ENCODE measurements at places on chromosomes 5 and 9. TPM values are rescaled to one million over a fixed set of nuclear protein-coding genes. Genes with fewer than 3 reads are reported as not detected.

DNA sequence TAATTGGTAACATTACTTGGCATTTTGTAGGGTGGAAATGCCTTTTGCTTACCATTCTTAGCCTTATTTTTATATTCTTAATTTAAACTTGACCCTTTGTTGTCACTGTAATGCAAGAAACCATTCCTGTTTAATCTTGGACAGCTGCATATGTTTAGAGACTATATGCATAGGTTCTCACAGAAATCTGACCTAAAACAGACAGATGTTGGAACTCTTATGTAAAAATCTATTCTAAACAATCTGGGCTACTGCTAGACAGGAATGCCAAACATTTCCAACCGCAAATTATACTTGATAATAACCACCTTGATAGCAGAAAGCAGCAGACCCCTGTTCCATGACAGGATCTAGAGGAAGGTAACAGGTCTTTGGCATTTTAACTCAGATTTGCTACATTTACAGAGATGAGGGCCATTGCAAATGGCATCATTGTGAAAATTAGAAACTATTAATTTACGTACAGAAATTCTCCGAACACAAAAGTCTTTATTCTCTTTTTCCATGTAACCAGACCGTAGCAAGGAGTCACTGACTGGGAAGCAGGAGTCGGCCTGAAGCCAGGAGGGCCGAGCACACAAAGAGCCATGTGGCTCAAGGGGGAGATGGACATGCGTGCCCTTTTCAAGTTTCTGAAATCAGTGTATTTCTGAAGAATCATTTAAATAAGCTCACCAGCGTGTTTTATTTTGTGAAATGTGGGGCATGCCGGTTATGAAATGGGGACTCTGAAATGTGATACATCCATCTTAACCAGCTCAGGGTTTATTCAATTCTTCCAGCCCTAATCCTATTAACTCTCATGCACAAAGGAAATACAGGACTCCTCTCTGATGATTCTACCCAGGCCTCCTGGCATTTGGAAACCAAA is 139.3 kb downstream of the AOPEP start:
- DNase-seq = peak; percentile 68

The PCDHGA3 gene
- total RNA-seq = 0.12 TPM

DNA sequence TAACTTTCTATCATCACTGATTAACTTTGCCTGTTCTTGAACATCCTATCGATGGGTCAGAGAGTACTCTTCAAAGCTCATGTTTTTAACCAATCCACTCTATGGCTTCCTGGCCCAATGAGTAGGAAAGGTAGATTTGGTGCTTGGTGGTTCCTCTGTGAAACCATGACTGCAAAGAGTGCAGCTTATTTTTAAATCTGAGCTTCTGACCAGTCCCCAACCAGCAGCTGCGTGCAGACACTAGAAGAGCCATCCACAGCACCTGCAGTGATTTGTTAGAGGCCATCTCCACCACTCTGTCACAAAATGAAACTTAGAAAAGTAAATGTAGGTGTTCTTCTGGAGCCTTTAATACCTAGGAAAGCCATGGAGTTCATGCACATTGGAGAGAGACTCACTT is 107.3 kb upstream of the WWC1 start:
- no peak for DNase-seq

The SH3RF2 gene
- 6.8 TPM for total RNA-seq

GRCh38 chr5:1105350-1106265 is 6.3 kb downstream of the SLC12A7 start:
- no peak for DNase-seq

The NMUR2 gene
- not detected for total RNA-seq

GRCh38 chr9:80873861-80874260 is 815.5 kb downstream of the TLE1 start:
- DNase-seq = peak; percentile 65

DNA sequence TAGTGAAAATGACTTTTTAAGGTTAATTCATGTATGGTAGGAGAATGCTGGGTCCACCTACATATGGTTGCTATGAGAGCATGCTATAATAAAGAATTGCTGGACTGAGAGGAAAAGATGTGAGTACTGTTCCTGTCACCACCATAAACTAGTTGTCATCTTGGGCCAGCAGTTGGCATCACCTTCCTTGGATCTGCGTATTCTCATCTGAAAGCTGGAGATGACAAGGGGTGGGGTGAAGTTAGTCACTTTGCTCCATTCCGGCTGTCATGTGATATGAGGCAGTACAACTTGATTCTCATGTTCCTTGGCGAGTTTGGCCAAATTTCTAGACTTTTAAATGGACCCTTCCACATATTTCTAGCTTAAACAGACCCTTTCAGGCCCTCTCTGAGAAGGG is 33.3 kb downstream of the PIP5K1B start:
- no peak for DNase-seq

- DNase-seq = no peak
Observed at GRCh38 chr9:72665421-72665820, 144.0 kb downstream of the TMC1 start.

The IFNK gene
- total RNA-seq = not detected

DNA sequence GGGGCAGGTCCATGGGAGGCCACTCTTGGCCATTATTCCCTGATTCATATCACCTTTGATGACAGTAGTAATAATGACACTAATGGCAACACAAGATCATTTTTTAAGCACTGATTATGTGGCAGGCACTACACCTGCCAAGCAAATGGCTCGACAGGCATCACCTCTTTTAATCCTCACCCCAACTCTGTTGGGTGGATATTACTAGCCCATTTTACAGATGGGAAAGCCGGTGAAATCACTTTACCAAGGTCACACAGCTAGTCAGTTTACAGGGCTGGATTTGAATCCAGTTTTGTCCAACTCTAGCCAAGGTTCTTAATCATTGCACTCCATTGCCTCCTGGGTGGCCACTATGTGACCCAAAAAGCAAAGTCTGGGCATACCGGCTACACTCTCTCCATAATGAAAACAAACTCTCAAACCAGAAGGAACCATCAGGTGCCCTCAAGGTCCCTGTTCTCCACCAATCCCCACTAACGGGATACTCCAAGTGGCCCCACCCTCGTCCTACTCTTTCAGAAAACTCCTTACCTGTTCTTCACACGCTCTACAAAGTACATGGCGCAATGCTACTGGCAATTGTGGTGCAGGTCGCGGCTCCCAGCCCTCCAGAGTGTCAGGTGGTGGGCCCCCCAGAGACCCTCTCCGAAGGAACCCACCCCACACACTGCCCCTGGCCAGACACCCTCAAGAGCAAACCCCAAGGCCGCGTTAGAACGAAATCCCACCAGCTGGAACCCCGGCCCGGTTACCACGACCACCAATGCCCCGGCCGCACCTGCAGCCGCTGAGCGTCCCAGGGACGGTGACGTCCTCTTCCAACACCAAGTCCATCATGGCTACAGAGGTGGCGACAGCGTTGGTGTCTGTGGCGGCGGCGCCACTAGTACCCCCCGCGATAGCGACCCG is 572 bp downstream of the CDK5RAP2 start:
- no peak for DNase-seq

The ADAMTSL1 gene
- total RNA-seq = 24.4 TPM

DNA sequence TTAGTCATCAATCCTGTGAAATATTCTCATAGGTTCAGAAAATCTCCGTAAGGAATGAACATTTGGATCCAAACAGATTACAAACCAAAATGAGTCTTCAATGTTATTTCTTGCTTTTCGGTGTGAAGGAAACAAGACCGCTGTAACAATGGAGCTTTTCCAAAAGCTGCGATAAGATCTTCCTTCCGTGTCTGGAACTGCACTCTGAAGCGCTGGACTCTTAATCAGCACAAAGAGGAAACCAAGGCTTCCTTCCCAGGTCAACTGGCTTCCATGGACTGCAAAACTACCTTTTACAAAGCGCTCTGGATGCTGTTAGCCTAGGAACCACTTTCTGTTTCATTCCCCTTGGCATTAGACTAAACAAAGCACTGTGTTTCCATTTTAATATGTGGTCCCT is 137.9 kb upstream of the BASP1 start:
- no peak for DNase-seq

- no peak for DNase-seq
Observed at GRCh38 chr5:146622391-146622790, 106.4 kb upstream of the GPR151 start.

The SHOC1 gene
- not detected for total RNA-seq

The C5 gene
- 8.4 TPM for total RNA-seq

GRCh38 chr5:86862093-86862492 is 244.4 kb downstream of the COX7C start:
- no peak for DNase-seq

DNA sequence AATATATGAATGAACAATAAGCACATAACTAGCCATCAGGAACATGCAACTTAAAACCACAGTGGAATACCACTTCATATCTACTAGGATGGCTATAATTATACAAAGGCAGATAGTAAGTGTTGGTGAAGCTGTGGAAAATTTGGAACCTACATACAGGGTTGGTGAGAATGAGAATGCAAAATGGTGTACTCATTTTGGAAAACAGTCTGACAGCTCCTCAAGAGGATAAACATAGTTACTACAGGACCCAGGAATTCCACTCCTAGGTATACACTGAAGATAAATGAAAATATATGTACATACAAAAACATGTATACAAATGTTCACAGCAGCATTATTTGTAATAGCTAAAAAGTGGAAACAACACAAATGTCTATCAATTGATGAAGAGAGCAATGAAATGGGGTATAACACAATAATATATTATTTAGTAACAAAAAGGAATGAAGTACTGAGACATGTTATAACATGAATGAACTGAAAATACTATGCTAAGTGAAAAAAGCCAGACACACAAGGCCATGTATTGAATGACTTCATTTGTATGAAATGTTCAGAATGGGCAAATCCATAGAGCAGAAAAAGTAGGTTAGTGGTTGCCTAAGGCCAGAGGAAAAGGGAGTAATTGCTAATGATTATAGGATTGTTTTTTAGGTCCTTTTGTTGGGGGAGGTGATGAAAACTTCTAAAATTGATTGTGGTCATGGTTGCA is 31.2 kb upstream of the CDK5RAP2 start:
- DNase-seq = peak; percentile 21

- DNase-seq = no peak
Observed at GRCh38 chr9:115777610-115778009, 376.0 kb upstream of the PAPPA start.

- DNase-seq = no peak
Observed at GRCh38 chr5:143446535-143447226, 43.2 kb upstream of the NR3C1 start.

DNA sequence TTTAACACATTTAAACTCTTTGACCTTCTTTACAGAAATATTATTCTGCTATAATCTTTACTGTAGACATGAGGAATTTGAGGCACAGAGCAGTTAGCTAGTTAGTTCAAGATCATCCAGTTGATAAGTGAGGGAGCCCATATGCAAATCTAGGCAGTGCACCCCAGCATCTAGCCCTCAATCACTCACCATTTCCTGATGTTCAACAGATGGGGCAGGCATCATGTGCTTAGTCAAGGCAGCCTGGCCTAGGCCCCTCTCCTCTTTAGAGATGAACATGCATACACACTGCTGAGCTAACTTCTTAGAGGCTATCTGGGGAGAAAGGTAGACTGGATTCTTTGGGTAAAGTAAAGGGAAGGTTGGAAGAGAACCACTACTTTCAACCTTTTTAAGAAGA is 206.8 kb upstream of the SLC24A2 start:
- DNase-seq = no peak

The TMEM215 gene
- total RNA-seq = not detected

The TRIM52 gene
- 5.4 TPM for total RNA-seq

DNA sequence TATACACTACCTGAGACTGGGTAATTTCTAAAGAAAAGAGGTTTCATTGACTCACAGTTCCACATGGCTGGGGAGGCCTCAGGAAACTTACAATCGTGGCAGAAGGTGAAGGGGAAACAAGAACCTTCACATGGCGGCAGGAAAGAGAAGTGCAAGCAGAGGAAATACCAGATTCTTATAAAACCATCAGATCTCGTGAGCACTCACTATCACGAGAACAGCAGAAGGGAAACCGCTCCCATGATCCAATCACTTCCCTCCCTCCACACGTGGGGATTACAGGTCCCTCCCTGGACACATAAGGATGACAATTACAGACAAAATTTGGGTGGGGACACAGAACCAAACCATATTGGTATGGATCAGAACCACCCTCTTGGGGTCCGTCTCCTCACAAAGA is 44.2 kb upstream of the SPIN1 start:
- no peak for DNase-seq

The DCTN3 gene
- 213 TPM for total RNA-seq

The SPINK13 gene
- total RNA-seq = not detected

- no peak for DNase-seq
Observed at GRCh38 chr5:135079760-135080159, 45.7 kb upstream of the PITX1 start.

- DNase-seq = no peak
Observed at GRCh38 chr5:149870232-149870631, 74.4 kb downstream of the PDE6A start.

GRCh38 chr9:77753180-77753579 is 105.1 kb upstream of the GNA14 start:
- DNase-seq = no peak

The C8G gene
- not detected for total RNA-seq

GRCh38 chr9:94839398-94839797 is 112.9 kb downstream of the AOPEP start:
- DNase-seq = no peak

DNA sequence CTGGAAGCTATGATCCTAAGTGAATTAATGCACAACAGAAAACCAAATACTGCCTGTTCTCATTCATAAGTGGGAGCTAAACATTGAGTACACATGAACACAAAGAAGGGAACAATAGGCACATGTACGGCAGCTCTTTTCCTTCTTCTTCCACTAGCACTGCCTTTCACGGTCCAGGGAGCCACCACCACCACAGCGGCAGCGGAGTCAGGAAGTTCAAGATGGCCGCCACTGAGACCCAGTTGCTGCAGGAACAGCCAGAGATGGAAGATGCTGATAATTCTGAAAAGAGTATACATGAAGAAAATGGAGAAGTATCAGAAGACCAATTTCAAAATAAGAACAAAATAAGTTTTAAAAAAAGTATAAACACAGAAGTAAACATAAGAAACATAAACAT is 39.5 kb upstream of the TNFSF15 start:
- DNase-seq = no peak

DNA sequence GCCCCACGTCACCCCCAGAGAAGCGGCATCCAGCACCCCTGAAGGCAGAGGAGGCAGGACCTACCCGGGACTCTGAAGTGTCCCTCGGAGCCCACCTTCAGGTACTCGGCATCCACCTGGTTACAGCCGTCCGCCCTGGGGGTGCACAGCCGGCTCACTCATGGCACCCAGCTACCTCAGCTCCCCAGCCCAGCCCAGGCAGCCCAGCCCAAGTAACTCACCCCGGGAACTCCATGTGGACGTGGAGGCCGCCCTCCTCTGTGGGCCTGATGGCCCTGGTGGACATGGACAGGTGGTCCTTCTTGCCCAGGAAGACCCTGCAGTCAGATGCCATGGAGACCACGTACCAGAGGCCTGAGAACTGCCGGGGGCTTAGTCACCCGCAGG is 676 bp downstream of the LCN15 start:
- DNase-seq = no peak

The ISL1 gene
- not detected for total RNA-seq

DNA sequence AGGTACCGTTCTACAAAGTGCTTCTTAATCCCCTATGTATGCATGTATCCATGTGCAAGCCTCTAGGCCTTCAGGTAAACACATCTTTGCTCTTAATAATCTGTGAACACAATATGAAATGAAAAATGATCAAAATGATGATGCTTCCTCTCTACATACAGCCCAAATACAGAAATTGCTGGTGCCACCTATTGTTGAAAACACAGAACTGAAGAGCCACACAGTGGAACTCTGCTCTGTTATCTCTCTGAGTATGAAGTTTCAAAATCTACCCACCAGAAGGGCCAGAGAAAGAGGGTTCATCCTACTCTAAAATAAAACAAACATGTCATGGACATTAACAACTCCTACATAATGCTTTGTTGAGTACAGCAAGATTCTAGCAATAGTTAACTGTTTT is 71.3 kb downstream of the GLIS3 start:
- DNase-seq = peak; percentile 43

The ZNF454 gene
- total RNA-seq = not detected

Data from RPMI7951 (cell line).